ENCODE measurements at places on chromosomes 5 and 9.

GRCh38 chr9:111978616-111979015, 82.0 kb downstream of the UGCG start:
- no peak for DNase-seq

DNA sequence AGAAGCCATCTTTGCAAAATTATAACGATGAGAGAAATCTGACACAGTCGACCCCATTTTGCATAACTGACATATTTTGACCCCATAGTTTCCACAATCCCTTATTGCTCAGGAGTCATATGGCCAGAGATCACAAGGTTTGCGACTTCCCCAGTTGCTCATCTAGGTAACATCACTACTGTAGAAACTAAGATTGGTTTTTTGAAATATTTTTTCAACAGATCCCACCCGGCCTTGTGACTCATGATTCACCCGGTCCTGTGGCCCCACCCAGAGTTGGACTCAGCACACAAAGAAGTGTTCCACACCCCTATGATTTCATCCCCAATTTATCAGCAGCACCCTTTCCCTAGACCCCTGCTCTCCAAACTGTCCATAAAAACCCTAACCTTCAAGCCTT, 50.2 kb downstream of the TIMD4 start:
- DNase-seq = no peak

DNA sequence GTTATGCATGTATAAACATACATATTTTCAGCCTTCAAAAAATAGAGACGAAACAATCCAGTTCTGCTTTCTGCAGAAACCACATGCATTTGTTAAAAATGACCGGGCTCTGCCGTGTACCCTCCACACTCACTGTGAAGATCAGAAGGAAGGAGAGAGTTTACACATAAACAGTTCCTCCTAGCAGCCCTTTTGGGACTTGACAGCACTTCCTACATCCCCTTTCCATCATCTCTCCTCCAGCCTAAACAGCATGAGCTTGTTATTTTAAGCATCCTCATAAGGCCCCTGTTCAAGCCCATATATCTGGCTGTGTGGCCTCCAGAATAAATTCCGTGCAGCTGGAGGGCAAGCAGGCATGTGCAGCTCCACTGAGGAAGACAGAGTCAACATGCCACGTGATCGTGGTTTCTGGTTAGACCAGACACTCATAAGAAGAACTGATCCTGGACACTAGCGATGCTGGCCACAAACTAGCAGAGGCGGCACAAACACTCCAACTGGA, 42.2 kb downstream of the NIPAL4 start:
- no peak for DNase-seq

- DNase-seq = no peak
Measured at GRCh38 chr9:134892221-134892620, 11.6 kb downstream of the FCN2 start.

GRCh38 chr9:18799428-18799827, 233.6 kb downstream of the SAXO1 start:
- DNase-seq = no peak

GRCh38 chr5:98428806-98429205, 344.7 kb upstream of the RGMB start:
- no peak for DNase-seq

- DNase-seq = peak; percentile 25
Measured at GRCh38 chr5:62306323-62306895, 403 bp downstream of the KIF2A start.

DNA sequence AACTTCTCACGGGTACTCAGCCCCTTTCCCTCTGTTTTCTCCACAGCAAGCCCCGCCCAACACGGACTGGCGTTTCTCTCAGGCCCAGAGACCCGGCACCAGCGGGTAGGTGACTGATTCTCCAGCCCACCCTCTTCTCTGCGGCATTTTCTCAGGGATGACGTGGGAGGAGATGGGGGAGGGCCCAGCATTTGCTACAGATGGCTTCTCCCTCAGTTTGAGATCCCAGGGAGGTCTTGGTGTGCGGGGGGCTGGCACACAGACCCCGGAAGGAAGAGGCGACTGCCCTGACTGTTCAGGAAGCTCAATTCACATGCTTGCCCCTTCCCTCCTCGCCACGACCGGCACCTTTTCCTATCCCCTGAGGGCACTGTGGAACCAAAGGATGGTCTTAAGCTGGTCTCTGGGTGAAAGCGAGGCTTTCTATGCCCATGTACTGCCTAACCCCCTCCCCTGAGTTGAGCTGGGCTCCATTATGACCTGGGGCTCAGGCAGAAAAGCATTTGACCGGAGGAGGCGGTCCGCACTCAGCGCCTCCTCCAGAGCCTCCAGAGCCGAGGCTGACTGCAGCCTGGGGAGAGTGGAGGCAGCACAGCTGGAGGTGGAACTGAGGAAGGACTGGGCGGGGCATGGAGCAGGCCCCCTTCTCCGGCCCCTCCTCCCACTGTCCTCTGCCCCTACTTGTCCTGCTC, 6.0 kb downstream of the PCDHGC5 start:
- no peak for DNase-seq

DNA sequence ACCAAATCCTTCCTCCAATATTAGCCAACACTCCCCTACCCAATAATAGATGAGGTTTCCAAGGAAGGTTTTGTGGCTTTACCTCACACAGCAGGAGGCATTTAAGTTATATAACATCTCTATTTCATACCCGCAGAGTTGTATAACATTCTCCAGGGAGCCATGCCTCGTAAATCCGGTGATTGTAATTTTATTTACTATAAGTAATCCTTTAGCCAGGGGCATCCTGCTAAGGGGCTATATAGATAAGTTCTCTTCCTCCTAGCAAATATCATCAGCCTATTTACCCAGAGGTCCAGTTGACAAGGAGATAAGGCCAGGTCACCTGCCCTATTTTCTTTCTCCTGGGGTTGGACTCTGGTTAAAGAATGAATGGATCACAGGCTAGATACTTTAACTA, 2051.0 kb downstream of the EFNA5 start:
- no peak for DNase-seq

DNA sequence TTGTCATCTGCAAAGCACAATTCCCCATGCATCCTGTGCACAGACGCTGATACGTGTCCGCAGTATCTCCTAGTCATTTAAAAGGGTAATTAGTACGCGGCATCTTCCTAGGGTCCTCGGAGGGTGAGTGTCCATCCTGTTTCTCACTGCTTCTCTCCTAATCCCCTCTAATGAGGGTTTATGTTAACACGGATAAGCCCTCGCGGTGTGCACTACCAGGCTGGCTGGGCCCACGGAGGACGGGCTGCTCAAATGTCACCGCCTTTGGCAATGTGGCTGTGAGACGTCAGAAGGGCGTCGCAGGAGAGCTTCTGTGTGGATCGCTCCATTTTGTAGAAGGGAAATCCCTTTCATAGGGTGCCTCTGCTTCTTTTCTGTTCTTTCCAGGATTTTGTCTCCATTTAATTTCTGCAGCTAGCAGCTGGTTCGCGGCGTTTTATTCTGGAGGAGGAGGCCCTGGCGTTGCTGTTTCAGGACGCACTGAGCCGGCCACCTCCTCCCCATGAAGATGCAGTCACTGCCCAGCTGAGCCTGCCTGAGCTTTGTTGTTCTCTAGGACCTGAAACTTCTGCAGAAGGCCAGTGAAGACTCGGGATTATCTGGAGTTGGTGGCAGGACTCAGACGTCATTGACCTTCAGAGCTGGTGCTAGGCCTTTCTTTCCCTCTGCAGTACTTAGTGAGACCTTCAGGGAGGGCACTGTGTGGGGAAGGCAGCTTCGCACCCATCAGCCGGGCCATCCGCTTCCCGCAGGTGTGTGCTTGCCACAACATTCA, 326.1 kb upstream of the IRX1 start:
- DNase-seq = no peak

- DNase-seq = no peak
Measured at GRCh38 chr5:29983528-29984155, 1209.8 kb upstream of the CDH6 start.

GRCh38 chr5:83919071-83920041, 198.7 kb upstream of the HAPLN1 start:
- DNase-seq = no peak

DNA sequence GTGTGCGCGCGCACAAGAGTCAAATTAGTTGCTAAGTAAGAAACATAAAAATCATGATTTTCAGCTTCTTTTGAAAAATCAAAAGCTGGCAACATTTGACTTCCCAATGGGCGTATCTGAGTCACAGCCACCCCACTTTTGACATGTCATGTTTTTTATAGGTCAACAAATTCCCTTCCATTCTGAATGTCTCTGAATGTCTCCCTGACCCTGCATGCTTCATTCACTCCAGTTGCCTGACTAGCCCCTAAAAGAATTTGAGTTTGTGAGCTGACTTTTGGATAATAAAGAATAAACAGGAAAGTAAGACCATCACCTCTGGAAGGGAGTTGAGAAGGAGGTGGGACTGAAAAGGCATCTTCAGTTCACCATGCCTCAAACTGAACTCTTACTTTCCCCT, 20.2 kb upstream of the GLIS3 start:
- DNase-seq = no peak

- DNase-seq = no peak
Measured at GRCh38 chr9:13705918-13706317, 426.4 kb upstream of the MPDZ start.

- DNase-seq = no peak
Measured at GRCh38 chr9:120740132-120740531, 25.9 kb upstream of the MEGF9 start.

DNA sequence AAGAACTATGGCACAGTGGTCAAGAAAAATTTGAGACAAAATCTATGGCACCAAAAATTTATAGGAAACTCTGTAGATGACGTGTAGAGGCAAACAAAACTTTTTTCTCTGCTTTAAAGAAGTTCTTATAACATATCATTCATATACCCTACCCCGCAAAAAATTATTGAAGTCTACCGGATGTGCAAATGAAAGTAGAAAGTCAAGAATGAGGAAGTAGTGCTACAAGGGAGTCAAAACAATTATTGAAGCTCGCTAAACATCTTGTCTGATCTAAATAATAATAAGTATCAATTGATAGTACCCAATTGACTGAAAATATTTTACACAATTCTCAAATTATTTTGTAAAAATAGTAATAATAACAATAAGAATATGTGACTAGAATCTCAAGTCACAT, 398.5 kb downstream of the TAF11L14 start:
- no peak for DNase-seq

DNA sequence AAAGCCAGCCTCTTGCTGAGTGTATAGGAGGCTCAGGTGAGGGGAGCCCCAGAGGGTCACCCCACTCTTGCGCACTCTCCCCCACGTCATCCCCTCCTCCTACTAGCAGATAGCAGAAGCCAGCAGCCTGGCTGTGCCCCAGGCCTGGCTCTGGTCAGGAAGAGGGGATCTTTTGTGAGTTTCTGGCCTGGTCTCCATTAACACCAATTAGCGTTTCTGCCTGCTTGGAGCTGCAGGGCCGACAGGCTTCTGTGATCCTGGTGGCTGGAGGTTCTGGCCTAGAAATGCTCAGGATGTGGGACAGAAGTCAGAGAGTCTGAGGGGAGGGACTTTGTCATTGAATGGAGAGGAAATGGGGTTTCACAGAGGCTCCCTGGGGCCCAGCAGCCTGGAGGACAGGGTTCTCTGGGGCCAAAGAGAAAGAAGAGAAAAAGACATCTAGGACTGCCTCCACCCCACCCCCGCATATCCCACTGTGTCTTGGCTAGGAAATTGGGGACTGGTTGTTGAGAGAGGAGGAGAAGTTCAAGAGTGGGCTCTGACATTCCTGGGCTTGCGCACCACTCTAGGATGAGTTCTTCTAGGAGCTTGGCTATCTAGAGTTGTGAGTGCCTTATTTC, 47.5 kb upstream of the ARAP3 start:
- no peak for DNase-seq

GRCh38 chr9:136050266-136050700, 44.8 kb downstream of the NACC2 start:
- no peak for DNase-seq

DNA sequence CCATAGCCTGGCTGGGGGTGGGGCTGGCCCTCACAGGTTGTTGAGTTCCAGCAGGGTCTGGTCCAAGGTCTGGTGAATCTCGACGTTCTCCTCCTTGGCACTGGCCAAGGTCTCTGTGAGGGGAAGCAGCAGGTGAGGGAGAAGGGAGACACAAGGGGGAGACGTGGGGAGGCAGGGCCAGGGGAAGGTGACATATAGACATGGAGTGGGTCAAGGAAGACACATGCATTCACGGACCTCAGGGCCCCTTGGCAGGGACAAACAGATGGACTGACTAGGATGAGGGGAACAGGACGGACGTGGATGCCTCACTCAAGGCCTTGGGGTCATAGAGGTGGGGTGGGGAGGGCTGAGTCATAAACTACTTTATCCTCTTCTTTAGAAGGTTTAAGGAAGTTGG, 7.7 kb downstream of the TPM2 start:
- DNase-seq = no peak

GRCh38 chr9:129391221-129391661, 213.2 kb upstream of the IER5L start:
- DNase-seq = no peak

DNA sequence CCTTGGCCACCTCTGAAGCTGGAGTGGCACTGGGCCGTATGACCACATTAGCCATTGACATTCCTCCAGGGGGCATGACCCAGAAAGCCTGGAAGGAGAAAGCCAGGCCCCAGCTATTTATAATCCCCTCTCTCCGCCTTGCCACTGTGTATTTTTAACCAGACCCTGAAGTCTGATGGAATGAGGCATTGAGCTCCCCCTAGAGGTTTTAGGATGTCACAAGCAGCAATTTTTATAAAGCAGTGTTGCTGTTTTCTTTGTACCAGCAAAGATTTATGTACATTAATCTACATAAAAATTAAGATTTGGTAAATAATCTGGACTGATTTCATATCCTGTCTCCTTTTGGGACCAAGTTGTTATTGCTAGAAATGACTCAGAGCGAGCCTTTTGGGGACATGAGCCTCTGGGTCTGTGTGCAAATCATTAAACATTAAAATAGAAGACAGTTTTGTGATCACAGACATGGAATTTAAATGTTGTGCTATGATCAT, 127.1 kb downstream of the TRIO start:
- DNase-seq = no peak

- no peak for DNase-seq
Measured at GRCh38 chr9:8384091-8384490, 584.5 kb upstream of the DMAC1 start.

DNA sequence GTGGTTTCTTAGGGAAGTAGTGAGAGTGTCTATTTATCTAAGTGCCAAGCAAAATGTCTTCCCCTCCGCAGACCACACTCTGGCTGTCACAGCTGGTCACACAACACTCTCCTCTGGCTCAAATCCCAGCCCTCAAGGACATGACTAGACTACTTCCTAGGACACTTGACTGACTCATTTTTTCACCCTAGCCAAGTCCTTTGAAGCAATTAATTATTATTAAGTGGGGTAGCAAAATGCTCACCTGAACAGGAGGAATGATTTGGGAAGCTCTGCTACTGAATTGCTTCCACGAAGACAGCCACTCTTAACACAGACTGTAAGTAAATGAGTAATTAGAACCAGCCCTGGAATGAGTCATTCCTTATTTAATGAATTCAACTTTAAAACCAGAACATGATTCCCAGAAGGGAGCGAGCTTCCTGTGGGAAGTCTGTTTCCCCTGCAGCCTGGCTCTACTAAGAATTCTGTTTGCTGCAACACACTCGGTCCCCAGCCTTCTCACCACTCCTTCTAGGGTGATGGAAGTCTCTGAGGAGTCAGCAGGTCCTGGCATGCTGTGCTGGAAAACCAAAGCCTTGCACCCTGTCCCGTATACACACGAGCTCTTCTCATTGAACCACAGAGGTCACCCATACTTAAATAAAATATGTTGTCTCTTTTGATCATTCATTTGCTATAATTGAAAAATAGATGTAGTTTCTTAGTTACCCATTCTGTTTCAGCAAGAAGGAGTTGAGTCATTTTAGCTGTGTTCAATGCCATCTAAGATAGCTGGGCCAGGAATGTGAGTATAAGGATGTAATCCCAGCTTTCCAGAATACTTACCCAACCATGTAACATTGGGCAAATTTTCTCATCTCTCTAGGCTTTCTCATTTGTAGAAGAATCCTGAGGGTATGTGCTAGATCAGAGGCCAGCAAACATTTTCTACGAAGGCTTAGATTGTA, 218.6 kb upstream of the RASEF start:
- no peak for DNase-seq
